Hematopoietic multipotent progenitor cell (in vitro differentiated cells): ENCODE measurements at places on chromosomes 3 and 15. TPM values are rescaled to one million over a fixed set of nuclear protein-coding genes. Genes with fewer than 3 reads are reported as not detected.

SLC28A2 gene
- not detected for total RNA-seq

FOXB1 gene
- total RNA-seq: not detected

DNA sequence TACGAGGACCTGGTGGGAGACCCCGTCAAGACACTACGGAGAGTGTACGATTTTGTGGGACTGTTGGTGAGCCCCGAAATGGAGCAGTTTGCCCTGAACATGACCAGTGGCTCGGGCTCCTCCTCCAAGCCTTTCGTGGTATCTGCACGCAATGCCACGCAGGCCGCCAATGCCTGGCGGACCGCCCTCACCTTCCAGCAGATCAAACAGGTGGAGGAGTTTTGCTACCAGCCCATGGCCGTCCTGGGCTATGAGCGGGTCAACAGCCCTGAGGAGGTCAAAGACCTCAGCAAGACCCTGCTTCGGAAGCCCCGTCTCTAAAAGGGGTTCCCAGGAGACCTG lies 2.5 kb downstream of the CHST2 start:
- DNase-seq: no peak

DNA sequence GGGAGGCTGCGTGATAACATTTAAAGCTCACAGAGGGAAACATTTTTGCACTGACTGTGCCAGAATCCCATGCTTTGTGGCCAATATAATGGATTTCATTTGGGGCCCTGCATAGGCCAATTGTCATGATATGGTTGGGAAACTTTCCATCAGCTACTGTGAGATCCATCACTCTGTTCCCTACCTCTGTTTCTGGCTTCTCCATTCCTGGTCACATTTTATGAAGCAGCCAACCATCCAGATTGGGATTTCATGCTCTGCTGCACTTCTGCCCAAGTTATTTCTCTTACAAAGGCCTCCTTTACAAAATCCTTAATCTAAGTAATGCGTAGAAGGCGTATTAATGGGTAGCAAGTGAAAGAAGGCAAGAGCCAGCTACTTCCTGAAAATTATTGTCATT lies 221.1 kb downstream of the LRTM1 start:
- no peak for DNase-seq

DNA sequence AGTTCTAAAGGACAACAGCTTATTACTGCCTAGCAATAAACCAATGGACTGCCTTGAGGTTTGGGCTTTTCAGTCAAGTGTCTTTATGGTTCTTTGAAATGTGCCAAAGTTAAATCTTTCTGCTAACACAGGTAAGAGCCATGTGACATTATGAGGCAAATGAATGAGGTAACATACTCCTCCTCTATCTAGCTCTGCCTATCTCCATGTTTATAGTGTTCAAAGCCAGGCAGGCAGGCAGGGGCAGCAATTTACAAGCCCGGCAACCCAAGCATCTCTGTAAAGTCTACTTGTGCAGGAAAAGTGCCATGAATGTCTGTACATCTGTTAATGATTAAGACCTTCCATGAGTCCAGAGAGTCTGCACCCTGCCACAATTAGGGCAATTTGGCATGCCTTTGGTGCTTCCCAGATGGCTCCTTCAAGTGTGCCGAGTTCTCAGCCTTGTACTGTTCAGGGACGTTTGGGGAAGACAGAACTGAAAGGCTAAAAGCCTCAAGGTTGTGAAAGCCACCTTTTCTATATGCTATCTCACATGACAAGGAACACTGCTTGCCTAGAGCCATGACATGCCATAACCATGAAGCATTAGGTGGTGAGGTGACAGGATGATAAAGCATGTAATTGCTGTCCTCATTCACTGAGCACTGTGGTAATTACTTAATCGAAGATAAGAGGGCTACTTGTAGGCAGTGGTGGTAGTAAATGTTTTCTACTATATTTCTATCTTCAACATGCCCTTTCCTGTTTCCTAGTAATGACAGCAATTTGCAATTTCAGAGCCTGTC lies 41.4 kb upstream of the EIF1B start:
- no peak for DNase-seq

DNA sequence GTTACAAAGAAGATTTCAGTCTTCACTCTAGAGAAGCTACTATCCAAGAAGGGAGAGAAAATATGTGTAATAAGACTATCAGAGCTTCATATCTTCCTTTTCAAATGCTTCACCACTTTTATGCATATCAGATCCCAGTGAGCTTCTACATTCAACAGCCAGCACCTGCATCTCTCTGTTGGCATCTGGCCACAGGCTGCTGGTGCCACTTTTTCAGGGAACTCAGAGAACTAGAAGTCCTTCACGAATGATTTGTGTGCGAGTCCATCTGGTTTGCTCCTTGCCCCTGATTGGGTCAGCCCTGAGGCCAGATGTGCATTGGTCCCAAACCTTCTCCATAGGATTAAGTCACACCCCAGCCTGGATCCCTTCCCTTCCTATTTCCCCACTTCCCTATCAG lies 22.1 kb downstream of the SNTN start:
- DNase-seq: no peak
